ENCODE measurements at places on chromosomes 7 and 10.

- no peak for DNase-seq
Measured at GRCh38 chr10:114477285-114477684, 73.0 kb upstream of the AFAP1L2 start.

GRCh38 chr10:72567421-72567820 is 58.5 kb downstream of the MICU1 start:
- no peak for DNase-seq

- no peak for DNase-seq
Measured at GRCh38 chr7:1893036-1893435, 223.0 kb downstream of the ELFN1 start.

- no peak for DNase-seq
Measured at GRCh38 chr7:123624527-123625183, 23.0 kb downstream of the ASB15 start.

DNA sequence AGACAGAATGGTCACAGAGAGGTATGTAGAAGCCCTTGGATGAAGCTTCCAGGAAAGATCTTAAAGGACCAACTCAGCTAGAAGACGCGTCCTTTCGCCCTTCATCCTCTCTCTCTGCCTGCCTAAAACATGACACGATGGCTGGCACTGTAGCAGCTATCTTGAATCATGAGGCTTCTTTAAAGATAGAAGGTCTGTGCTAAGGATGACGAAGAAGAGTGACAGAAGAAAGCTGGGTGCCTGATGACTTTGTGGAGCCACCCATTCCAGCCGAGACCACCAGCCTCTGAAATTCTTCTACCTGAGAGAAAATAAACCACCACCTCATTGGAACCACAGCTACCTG is 25.5 kb downstream of the WDR86 start:
- DNase-seq = no peak

DNA sequence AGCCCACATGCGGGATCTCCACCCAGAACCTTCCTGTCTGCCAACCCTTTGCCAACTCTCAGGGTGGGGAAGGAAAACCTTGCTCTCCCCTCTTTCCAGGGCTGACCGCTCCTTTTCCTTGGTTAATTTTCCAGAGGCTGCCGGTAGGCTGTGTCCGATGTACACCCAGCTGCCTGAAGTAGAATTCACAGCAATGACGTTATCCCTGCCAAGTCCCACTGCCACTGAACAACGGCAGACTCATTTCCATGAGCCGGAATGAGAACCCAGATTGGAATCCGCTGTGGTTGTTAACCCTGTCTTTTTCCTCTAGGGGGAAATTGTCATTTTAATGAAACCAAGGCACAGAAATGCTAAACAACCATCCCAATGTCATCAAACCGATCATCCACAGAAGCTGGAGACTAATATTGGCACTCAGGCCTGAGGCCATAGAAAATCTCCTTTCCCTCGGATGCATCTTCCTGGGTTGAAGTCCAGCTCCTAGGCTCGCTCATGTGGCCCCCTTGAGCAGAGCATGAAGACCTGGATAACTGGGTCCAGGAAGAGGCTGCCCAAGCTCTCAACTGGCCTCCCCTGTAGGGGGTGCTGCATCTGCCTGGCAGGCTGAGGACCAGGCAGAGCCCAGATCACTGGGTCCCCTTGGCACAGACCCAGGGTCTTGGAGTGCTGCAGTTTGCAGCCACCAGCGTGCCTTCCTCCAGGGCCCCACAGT is 30.4 kb downstream of the KLRG2 start:
- DNase-seq = no peak

- no peak for DNase-seq
Measured at GRCh38 chr10:14365266-14365665, 34.5 kb upstream of the FRMD4A start.

GRCh38 chr7:50207686-50208255 is 96.7 kb upstream of the IKZF1 start:
- DNase-seq = no peak

DNA sequence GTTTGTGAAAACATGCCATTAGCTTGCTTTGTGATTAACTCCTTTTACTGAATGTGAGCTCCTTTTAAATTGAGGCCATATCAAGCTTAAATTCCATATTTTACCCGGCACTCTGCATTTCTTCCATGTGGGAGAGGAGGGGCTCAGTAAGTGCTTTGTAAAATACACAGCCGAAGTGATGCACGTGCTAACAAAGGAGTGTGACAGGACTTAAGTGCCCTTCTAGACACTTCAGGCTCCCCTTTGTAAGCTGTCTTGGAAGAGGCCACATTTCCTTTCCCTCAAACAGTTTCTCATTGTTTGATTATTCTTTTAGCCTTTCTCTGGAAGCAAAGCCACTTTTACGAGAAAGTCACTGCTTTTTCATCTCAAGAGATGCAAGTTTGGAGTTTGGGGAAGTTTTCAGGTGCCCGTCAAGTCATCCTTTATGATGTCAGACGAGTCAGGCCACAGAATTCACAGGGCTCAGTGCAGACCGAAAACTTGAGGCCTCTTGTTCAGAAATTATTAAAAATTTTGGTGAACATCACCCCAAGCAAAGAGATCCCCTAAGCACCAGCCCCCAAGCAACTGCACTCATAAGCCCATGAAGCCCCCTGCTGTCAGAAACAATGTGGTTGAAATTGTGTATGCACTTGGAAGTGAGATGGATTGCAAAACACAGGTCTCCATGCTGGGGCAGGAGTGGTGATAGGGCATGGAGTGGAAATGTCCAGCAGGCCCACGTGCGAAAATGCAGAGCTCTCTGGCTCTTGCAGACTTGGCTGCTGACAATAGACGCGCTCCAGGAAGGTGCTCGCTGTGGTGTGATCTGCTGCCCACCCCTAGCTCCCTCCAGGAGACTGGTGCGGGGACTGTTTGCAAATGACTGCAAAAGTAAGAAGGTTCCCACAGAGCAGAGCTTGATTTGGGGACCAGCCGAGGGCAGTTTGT is 11.5 kb downstream of the IKZF1 start:
- no peak for DNase-seq

- DNase-seq = no peak
Measured at GRCh38 chr7:104124893-104125477, 82.8 kb downstream of the ORC5 start.

All from NCI-H1930 (cell line).